ENCODE measurements at places on chromosomes 2 and 18.

DNA sequence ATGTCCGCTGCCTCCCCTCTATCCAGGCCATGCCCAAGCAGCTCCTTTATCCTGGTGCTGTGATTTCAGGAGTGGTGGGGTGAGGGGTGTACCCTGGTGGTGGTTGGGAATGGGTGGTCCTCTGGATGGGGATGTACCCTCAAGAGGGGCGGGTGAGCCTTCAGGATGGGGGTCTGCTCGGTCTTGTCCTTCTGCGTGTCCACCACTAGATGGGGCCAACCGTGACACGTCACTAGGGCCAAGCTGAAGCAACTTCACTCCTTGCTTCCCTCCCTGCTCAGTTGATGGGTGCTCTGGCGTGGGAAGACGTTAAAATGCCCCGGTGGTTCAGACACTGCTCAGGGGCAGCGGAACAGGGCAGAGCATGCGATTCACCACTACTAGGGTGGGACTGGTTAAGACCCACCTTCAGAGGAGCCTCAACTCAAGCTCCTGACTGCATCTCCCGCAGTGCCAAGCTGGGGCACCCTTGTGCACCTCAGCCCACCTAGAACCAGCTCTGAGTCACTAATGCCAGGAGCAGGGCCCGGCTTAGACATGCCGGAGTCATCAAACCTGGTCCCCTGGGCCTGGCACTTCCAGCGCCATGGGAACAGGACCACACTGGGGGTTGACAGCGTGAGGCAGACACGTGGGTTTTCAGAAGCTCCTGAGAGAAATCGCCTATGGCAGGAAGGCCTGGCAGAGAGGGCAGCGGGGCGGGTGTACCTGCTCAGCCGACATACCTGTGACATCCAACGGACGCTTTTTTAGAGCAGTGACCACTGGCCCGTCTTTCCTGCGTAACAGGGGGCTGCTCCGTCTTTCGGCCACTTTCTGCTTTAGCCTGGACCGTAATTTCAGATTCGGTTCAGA lies 256.7 kb downstream of the HDAC4 start:
- peak; percentile 16 for DNase-seq

- no peak for DNase-seq
Measured at GRCh38 chr2:26590980-26591618, 50.1 kb downstream of the CIB4 start.

GRCh38 chr2:126990605-126991532 lies 92.2 kb downstream of the TEX51 start:
- no peak for DNase-seq

DNA sequence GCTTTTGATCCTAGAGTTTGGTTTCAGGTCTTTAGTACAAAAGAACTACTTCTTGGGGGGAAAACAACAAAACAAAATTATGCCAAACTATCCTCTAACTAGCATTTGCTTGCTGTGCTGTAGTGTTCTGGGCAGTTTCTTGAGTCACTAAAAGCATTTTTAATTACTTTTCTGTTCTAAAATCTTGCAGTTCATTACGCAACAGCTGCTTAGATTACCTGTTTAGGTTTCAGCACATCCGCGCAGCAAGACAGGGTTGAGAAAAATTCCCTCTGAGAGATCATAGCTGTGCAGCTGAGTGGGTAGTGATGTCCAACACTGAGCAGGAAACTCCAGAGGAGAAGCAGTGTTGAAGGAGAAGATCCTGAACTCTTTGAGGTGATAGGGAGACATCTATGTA lies 9.0 kb downstream of the DAW1 start:
- no peak for DNase-seq

DNA sequence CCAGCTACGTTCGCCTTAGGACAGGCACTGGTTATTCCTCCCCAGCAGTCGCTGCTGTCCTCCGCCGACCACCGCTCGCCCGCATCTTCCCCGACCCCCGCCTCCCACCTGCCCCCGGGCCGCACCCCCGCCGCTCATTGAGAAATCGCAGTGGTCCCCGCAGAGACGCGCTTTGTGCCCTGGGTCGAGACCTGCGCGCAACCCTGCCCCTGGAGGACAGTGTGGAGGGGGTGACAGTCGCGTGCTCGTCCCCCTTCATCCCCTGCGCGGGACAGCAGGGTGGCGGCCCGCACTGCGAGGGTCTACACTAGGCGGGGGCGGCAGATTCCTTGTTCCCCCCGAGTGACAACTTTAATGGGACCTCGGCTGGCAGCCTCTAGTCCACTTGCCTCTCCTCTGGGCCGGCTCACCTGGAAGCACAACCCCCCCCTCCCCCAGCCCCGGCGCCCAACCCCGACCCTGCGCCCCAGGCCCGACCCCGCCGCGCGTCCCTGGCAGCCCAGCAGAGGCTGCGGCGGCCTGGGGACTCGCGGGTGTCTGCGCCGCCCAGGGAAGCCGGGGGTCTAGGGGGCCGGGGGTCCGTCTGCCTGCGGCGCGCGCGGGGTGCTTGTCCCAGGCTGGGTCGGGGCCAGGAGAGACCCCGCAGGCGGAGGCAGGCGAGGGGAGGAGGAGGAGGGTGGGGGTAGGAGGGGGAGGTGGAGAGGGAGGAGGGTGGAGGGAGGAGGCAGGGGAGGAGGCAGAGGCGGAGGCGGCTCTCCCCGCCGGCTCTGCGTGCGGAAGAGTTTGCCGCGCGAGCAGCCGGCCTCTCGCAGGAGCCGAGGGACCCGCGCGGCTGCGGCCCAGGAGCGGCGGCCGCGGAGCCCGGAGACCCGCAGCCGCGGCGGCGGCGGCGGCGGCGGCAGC lies at the start of gene NPAS2:
Gene NPAS2, plus strand, starts transcription at position 770 of the 903 bp plus-strand sequence. CDS start 84,616 bp downstream, outside the sequence.
- no peak for DNase-seq

DNA sequence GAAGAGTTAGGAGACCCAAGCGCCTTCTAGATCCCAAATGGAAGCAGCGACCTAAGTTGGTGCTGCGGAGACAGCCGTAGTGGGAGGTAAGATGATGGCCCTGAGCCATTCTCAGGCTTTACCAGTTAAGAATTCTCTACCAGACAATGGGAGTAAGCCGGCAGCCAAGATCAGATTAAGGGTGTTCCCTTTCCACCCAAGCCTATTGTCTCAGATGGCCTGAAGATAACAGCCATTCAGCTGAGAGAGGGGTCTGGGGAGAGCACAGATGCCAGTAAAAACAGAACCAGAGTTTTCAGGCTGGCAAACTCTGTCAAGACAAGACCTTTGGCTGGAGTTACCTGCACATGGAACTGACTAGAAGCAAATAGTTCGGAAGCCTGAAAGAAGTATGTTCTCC lies 191.7 kb upstream of the HAAO start:
- DNase-seq = no peak

DNA sequence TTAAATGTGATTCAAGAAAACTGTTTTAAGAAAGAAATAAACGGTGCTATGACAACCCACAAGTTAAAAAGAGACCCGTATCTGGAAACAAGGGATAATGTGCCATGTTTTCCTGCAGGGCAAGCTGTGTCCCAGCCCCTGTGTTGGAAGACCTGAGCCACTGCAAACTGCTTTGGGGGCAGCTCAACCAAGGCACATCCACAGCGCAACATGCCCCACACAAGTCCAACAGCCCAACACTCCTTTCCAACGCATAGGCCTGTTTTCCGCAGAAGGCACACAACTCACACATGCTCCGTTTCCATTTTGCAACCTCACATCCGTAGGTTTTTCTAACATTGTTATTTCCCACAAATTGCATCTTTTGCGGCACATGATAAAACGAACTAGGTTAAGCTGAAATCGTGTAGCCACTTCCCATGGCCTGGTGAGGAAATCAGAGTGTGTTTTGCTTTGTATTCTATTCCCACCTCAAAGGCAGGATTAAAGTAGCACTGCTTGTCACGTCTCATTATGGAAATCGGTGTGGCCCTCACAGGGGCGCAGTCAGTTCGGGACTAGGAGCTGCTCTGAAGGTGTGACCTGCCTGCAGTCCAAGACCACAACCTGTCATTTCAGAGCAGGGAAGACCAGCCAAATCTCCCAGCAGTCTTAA lies 50.5 kb upstream of the ZNF516 start:
- DNase-seq = no peak

DNA sequence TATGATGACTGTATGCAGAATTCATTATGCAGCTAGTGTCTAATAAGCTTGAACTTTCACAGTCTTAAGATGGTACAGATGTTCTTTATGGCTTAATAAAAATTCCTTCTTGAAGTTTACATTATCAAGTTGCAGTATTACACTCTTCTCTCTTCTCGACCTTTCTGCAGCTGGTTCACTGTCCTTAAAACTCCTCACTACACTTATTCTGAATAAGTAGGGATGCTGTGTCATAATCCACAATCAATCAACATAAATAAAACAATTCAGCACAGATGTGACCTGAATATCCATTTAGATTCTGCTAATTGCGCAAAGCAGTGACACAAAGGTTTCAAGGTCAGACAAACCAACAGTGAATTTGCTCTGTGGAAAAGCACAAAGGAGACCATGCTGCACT lies 356.8 kb downstream of the SUCLG1 start:
- DNase-seq = no peak

- no peak for DNase-seq
Measured at GRCh38 chr18:50614838-50615237, 55.0 kb downstream of the MAPK4 start.

Data from CD4-positive, alpha-beta T cell treated with Interleukin-6 at 100 ng/mL for 8 hours (primary cell).